ENCODE measurements at places on chromosomes 13 and 19.

DNA sequence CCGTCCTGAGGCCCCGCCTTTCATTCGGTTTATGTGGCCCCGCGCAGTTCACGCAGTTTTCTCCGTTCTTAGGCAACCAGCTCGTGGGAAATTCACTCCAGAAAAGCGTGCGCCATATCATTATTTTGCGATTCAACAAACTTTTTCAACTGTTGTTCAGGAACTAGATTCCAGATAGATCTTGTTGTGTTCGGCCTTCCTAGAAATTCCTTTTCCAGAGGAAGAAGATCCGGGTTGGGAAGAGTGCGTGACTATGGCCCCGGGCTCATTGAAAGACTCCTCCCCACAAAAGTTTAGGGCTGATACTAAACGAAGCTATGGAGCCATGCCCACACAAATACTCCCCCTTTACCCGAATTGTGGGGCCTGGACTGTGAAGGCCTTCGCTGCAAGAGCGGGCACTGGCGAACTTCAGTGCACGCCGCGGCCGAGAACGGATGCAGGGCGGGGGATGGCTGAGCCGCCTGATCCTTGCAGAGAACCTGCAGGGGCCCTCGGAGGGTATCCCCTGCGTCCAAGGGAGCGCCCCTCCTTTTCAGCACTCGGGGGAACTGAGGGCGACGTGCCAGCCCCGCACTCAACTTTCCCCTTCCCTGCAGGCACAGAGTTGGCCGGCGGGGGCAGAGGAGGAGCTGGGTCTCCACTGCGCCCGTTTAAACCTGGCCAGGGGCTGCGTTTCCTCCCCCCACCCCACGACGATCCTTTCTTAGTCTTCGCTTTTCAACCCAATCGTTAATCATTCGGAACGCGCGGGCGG lies 904 bp upstream of the SOX1 start:
- peak; percentile 83 for DNase-seq

- no peak for DNase-seq
Measured at GRCh38 chr19:47456721-47457474, 14.8 kb downstream of the SLC8A2 start.

- peak; percentile 35 for DNase-seq
Measured at GRCh38 chr13:80823472-80823871, 482.5 kb upstream of the SPRY2 start.

- DNase-seq: no peak
Measured at GRCh38 chr19:38649305-38650171, 2.1 kb downstream of the ACTN4 start.

DNA sequence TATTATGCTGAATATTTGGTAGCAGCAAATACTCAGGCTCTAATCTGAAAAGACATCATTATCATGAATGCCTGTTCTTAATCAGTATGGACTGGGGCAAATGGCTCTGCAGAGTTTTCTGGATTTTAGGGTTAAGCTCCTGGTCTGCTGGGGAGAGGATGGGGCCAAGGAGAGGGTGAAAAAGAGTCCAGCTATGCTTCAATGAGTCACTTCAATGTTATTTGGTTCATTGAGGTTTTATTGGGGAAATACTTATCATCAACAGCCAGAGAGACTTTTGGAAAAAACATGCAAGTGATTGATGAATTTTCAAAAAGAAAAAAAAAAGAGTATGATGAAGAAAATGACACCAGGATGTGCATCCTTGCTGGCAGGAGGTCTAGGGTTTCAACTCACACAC lies 278.3 kb downstream of the UQCRFS1 start:
- DNase-seq: no peak
